ENCODE measurements at places on chromosomes 16 and 17. TPM values are rescaled to one million over a fixed set of nuclear protein-coding genes. Genes with fewer than 3 reads are reported as not detected.

DNA sequence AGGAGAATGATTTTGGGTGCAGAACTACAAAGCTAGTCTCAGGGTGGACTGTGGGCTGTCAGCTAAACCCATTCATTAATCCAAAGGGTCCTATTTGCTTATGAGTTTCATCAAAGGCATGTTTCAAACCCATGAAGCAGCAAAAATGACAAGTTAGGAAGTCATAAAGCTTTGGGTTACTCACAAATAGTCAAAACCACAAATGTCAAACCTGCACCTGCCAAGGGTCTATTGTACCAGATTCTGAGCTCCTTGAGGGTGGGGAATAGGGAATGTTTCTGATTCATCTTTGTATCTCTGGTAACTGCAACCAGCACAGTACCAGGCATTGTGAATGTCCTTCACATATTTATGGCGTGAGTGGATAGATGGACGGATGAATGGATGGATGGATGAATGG lies 317.7 kb downstream of the MAF start:
- no peak for DNase-seq

DNA sequence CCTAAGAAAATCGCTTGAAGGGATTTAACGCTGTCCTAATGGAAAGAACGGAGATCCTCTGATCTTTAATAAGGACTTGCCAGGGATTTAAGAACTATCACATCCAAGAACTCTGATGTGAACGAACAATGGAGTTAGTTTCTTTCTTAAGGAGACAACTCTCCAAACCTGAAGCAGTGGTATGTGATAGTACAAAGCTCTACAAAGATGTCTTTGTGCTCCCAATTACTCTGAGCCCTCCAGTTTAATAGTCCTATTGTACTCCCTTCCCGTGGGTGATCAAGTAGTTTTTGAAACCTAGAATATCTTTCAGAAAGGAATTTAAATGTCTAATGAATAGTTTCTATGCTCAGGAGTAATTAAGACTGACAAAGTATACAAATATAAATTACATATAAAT lies 123.8 kb downstream of the FTO start:
- DNase-seq: no peak

DNA sequence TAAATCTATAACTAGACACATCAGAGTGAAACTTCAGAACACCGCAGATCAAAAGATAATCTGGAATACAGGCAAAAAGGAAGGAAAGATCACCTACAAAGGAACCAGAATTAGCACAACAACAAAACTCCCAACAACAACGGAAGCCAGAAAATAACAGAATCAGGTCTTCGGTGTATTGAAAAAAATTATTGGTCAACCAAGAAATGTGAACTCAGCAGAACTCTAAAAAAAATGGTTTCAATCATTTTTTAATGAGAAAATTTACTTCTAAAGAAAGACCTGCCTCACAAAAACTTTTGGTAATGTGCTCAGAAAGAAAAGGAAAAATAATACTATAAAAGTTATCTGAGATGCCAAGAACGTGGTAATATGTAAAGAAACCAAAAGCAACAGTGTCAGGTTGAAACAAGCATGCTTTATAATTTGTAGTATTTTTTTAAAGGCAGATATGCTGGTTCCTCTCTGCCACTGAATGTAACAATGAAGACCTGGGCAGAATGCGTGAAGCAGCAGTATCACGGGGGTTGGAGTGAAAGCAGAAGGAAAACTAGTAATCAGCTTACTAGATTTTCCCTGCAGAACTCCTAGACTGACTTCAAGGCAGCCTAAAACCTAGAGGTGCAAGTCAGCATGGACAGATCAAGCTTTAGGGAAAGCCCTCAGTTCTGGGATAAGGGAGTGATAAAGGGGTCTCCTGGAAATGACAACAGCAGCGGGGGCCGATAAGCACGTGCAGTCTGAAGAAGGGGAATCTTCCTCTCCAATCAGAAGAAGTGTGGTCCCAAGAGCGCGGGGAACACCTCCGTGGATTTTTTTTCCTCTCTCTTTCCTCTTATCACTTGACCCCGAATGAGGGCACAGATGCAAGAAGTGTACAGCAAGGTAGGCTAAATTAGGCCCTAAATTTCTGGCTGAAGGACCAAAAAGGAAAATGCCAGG lies 80.9 kb upstream of the TEKT1 start:
- no peak for DNase-seq

GRCh38 chr17:43877451-43878155 lies 29.7 kb downstream of the MPP2 start:
- DNase-seq: peak; percentile 69

- no peak for DNase-seq
These were observed 290.5 kb downstream of the CEP112 start for GRCh38 chr17:65901394-65901793.

DNA sequence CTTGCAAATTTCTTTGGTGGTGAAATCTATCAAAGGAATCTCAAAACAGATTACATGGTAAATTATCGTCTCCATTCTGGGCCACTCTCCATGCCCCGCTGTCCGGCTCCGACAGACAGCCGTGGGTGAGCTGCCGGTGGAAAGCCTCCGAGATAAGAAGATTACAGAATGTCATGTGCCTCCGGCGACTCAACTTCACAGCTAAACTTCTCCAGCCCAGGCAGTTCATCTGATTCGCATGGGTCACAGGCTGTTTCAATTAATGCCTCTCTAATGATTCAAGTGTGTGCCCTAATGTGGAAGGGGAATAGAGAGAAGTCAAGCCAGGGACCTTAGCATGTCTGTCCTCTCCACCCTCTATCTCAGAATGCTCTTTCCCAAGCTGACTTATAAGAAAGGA lies 520.8 kb upstream of the ZFHX3 start:
- DNase-seq: no peak

GRCh38 chr17:57186226-57187019 lies 69.9 kb upstream of the MSI2 start:
- no peak for DNase-seq

DNA sequence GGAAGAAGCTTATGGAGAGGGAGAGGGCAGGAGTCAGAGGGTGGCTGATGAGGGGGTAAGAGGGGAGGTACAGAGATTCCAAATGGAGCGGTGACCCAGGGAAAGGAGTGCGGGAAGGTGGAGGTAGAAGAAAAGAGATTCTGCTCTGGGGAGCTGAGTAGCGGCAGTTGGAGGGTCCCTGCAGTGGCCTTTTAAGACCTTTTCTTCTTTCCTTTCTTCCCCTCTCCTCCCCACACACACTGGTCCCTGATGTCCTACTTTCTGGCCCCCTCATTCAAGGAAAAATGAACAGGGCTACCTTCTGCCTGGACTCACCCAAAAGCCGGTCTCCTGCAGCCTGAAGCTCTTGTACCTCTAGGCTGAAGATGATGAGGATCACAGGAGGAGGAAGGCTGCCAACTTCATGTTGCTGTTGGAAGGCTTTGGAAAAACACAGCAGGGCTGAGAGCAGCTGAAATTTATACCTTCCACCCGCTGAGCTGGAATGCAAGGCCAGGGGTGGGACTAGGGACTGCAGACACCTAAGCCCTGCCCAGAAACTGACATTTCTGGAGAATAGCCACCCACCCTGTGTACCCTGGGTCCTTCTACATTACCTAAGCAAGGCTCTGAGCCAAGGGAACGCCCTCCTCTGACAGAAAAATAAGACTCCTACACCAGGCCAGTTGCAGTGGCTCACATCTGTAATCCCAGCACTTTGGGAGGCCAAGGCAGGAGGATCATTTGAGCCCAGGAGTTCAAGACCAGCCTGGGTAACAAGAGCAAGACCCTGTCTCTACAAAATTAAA lies 9.4 kb upstream of the HEATR6 start:
- no peak for DNase-seq

DNA sequence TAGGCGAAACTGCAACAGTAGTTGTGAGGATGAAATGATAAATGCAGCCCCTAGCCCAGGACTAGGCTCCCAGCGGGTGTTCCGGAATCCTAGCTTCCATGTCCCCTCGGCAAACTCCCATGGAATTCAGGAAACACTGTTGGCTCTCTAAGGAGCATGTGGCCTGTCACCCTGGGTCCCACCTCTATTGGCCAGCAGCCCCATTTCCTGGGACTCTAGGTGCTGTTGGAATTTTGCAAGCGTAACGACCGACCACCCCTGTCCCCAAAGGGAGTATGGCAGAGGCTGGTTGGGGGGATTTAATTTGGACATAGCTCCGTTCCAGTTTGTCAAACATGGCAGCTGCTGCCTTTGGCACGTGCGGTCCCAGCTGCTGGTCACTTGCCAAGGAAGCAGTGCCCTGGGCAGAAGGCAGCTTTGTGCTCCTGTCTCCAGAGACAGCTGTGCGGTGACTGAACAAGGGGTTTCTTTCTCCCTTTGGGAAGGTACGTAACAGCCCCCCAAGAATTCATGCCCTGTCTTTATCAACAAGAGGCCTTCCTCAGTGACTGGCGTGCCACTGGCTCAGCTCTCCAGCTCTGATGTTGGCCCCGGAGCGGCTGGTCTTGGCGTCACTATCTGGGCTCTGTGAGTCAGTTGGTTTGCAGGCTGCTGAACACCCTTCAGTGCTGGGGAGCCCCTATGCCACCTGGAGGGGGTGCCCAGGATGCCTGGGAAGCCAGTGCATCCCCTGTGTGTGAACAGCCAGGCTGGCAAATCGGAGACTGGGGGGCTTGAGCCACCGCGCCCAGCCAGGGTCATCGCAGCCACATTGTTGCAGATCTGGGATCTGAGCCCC lies 235.2 kb upstream of the TNRC6C start:
- DNase-seq: peak; percentile 78

DNA sequence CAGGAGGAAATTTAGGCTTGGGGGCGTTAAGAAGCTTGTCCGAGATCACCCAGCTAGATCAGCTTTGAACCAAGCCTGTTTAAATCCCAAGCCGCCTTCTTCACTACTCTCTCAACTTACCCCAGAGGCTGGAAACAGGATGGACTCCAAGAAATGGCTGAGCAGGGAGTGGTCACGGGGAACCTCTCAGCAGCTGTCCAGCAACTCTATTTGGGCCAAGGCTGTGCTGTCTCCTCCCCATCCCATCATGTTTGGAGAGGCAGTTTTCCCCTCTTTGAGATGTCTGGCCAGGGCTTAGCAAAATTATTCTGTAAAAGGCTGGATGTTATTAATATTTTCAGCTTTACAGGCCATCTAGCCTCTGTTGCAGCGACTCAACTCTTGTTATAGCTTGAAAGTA lies 305.7 kb downstream of the RBFOX1 start:
- no peak for DNase-seq

DNA sequence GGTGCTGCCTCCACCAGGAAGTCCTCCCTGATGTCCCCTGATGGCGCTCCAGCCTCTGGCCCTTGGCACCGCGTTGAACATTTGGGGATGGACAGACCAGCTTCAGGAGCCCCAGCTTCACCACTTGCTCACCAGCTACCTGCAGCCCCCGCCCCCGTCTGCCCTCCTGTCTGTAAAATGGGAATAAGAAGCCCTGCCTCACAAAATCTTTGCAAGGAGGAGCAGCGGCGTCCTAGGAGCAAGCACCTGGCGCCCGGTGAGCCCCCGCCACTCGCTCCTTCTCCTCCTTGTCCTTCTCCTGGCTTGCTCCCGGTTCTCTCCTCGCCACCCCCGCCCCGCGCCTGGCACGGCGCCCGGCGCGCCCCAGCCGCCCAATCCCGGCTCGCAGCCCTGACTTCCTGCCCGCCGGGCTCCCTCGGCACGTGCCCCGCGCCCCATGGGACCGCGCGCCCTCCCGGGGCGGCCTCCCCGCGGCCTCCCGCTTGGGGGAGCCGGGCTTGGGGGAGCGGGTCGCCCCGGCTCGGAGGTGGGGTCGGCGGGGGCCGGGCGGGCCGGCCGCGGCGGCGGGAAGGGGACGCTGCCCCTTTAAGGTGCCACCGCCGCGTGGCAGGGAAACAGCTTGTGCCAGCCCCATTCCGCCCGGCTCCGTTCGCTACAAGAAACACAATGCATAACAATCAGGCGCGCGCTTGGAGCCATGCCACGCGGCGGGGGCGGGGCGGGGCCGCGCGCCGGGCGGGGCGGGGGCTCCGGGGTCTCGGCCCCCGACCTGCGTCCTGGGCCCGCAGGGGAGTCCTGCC lies 9.1 kb upstream of the PPP1R1B start:
- no peak for DNase-seq

DNA sequence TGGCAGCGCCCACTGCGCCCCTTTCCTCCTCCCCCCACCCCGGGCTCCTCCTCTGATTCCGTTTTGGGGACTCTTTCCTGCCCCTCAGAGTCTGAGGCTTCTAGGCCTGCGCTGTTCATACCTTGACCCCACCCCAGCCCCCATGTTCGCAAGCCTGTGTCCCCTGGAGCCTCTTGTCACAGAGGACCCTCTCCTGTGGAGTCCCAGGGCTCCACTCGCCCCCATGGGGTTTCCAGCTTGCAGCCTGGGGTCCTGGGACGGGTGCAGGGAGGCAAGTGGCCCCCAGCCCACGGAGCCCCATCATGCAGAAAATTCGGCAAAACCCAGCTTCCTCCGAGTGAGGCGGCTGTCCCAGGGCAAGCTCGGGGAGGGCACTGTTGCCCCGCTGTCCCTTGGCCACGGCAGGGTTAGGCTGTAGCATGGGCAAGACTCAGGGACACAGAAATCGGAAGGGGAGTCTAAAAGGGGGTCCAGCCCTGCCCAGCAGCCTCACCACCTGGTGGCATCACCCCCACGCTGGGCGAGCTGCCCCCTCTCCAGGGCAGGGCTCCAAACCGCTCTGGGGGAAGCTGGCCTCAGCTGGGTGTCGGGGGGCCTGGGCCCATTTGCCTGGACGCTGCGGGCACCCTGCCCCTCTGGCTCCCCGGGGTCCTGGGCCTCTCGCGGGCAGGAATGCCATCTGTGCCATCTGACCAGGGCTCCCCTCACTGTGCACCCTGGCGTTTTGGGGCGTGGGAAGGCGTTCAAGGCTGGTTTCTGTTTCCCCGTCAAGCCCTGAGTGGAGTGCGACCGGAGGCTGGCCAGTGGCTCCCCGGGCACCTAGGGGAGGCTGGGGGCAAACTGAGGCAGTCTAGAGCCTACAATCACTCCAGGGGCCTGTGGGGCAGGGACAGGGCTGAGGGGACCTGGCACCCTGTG lies 11.5 kb upstream of the BAHCC1 start:
- DNase-seq: no peak

- no peak for DNase-seq
These were observed 58.3 kb downstream of the NKD1 start for GRCh38 chr16:50606431-50607050.

DNA sequence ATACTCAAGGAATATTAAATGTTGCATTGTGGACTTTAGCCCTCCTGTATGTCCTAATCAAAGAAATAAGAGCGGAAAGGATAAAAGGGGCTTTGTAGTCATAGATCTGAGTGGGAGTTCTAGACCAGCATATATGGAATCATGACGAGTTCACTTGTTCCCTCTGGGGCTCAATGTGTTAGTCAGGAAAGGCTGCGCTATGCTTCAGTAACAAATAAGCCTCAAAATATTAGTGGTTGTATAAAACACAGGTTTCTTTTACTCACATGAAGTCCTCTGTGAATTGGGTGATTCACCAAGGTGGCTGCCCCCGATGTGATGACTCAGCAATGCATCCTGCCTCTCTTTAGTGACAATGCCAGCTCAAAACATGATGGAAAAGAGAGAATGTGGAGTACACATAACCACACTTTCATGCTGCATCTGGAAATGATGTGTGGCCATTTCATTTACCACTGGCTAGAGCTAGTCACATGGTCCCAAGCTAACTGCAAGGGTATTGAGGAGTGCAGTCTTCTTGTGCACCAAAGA lies 63.3 kb upstream of the IRX5 start:
- no peak for DNase-seq

EFNB3 gene
- 0.58 TPM for total RNA-seq

CDRT15 gene
- not detected for total RNA-seq

OR3A3 gene
- total RNA-seq: not detected

MT4 gene
- total RNA-seq: not detected

CTF1 gene
- 4.9 TPM for total RNA-seq

ITGB4 gene
- total RNA-seq: 13.9 TPM

SLC5A11 gene
- total RNA-seq: 0.16 TPM

Measured in mesenteric fat pad (tissue), 1 donor.